ENCODE measurements at places on chromosomes 13 and 19.
A peak's percentile ranks its signal among the peaks of the same experiment; 100 is the strongest.

DNA sequence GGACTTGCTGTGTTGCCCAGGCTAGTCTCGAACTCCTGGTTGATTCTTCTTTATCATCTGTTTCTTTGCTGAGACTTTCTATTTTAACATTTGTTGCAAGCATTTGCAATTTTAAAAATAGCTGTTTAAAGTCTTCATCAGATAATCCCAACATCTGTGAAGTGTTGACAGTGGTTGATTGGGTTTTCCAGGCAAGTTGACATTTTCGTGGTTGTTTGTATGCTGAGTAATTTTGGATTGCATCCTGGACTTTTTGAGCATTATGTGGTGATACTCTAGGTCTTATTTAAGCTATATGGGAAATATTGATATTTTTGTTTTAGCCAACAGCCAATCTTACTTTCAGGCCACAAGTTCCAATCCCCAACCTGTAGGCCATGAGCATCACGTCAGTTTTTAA is 25.1 kb downstream of the AP1M1 start:
- DNase-seq = no peak

DNA sequence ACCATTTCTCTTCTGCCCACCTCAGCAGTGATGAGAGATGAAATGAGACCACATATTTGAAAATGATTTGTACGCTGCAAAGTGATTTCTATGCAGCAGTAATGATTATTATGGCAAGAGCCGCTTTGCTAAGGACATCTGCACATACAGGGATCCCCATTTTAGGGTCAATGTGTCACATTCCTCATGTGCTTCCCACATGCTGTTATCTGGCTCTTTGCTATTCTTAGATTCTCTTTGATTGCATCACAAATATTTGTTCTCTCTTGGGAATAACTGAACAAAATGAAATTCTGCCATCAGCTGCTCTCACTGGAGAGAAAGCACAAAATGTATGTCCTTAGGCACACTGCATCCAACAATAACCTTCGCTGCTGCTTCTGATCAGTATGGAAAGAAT is 209.5 kb upstream of the IPO5 start:
- no peak for DNase-seq

- no peak for DNase-seq
Measured at GRCh38 chr19:3378352-3379150, 12.2 kb downstream of the NFIC start.

- peak; percentile 9 for DNase-seq
Measured at GRCh38 chr13:107867701-107868661, 347.4 kb downstream of the LIG4 start.

- peak; percentile 81 for DNase-seq
Measured at GRCh38 chr19:12140545-12141404, 625 bp upstream of the ZNF20 start.

DNA sequence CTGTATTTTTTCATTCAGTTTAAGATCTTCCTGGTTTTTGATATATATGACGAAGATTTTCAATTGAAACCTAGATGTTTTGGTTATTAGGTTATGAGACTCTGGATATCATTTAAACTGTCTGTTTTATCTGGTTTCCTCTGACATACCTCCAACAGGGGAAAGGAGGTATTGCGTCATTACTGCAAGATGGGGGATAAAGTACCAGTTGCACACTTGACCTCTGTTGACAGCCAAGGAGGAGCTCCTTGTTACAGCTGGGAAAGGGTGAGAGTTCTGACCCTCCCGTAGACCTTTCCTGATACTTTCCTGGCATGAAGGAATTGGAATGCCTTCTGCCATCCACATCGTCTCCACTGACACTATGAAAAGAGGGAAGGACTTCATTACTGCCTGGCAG is 82.0 kb upstream of the SHISA2 start:
- DNase-seq = no peak

GRCh38 chr19:35123573-35123972 is 8.0 kb downstream of the FXYD3 start:
- no peak for DNase-seq

GRCh38 chr19:55437410-55437809 is 5.7 kb downstream of the SHISA7 start:
- no peak for DNase-seq

DNA sequence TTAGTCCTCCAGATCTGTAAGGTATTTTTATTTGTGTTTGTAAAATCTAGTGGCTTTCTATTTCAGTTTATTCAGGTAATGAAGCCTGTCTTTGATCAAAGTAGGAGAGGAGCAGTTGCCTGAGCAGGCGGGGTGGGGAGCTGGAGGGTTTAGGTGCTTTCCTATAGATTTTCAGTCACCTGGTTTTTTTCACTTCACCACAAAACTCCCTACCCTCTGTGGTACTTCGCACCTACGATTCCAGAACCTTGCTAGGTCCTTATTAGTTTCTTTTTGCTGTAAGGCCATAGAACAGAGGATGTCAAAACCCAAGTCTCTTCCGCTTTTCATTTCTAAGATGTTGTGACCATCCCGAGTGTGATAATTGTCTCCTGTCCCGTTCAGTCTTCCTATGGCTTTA is 26.6 kb downstream of the SLAIN1 start:
- DNase-seq = no peak

DNA sequence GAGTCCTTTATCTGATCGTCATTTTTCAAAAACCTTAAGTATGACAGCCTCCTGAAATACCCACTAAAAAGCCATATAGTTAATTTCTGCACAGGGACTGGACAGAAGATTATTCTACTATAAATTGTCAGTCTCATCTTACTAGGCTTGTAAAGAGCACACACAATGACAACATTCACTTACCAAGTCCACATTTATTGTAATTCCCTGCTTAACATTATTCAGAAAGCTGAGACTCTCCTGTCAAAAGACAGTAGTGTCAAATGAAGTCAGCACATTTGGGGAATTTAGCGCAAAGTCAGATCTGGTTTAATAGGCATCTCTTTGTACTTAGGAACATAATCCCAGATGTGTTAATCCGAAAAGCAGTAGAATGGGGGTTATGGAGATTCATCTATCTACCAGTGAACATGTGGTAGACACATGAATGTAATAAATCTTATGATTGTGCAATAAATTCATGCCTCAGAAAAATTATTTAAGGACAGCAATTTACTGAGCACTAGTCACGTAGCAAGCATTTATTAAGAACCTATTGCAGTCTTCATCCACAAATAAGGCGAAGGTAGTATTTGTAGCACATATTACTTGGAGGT is 224.6 kb upstream of the GPC6 start:
- DNase-seq = no peak

GRCh38 chr13:98141509-98142379 is 1.1 kb upstream of the FARP1 start:
- DNase-seq = peak; percentile 1

GRCh38 chr13:111503905-111504695 is 183.7 kb downstream of the TEX29 start:
- no peak for DNase-seq

DNA sequence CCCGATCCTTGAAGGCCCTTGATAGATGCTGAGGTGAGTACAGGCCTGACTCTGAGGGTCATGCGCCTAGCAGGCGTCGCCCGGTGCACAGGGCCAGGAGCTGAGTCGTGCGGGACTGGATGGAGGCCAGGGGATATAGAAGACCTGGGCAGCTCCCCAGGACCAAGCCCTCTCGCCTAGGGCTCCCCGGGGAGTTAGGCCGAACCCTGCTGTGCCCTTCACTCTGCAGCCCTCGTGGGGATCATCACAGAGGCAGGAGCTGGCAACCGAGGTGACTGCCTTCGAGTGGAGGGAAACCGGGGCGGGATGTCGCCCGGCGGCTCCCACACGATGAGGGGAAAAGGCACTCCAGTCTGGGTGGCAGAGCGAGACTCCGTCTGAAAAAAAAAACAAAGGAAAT is 11.7 kb downstream of the CSNK1G2 start:
- no peak for DNase-seq

- no peak for DNase-seq
Measured at GRCh38 chr13:90401150-90401549, 946.3 kb upstream of the MIR17HG start.

- DNase-seq = no peak
Measured at GRCh38 chr13:60327511-60327910, 69.5 kb upstream of the TDRD3 start.

DNA sequence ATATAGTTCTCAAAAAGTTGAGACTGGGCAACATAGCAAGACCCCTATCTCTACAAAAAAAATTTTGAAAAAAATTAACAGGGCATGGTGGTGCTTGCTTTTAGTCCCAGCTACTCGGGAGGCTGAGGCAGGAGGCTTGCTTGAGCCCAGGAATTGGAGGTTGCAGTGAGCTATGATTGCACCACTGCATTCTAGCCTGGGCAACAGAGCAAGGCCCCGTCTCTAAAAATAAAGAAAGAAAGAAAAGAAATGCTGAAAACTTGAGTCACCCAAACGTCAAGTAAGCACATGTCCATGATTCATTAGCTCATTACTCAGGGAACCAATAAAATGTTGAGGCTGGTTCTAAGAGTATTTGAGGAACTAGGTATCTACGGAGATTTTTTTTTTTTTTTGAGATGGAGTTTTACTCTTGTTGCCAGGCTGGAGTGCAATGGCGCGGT is 33.9 kb upstream of the SEMA6B start:
- DNase-seq = no peak

DNA sequence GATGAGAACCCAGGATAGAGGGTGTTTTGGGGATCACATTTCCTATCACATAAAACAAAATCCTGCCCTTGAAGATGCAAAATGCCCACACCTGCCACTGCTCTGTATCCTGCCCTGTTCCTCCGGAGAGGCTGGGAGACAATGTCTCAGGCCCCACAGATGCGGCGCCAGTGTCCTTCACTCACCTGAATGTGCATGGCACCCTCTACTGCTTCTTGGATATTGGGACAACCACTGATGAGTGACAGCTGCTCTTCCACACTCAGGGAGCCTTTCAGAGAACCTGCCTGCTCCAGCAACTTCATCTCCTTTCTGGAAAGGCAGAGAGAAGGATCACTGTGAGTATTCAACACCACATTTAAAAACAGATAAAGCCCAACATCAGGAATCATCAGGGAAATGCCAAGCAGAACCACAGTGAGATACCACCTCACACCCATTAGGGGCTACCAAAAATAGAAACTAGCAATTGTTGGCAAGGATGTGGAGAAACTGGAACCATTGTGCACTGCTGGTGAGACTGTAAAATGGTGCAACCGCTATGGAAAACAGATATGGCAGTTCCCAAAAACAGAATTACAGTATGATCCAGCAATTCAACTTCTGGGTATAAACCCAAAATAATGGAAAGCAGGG is 36.4 kb downstream of the CRYL1 start:
- no peak for DNase-seq

- DNase-seq = no peak
Measured at GRCh38 chr13:40780822-40781401, 8.5 kb upstream of the SLC25A15 start.

DNA sequence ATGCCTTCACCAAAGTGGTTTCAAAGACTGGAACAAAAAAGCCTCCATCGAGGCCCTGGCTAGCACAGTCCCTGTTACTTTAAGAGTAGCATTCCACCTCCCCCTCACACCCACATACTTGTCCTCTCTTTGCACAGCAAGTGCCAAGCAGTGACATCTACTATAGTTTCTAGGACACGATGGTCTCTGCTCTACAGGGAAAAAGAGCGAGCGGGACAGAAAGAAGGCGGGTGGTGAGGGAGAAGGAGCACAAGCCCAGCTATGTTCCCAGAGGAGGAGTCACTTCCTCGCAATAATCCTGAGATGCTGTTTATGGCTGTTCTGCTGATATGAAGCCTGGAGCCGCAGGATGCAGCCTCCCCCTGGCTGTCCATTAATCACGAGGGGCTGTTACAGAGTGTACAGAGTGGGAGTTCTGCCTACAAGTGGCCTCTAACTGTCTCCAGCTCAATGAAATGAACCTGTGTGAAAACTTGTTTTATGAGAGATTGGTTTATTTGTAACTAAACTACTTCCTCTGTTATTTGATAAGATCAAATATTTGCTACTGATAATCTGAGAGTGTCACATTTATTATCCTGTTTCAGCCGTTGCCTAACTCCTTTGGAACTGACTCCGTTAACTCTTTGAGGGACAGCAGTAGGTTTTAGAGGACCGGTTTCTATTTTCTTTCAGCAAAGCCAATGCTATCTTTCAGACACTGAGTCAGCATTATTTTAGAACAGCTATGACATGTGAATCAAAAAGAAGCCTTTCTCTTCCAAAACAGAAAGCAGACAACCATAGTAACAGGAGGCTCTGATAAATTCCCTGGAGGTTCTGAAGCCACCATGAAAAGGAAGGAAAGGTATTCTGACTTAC is 208.0 kb downstream of the SPRY2 start:
- DNase-seq = no peak

DNA sequence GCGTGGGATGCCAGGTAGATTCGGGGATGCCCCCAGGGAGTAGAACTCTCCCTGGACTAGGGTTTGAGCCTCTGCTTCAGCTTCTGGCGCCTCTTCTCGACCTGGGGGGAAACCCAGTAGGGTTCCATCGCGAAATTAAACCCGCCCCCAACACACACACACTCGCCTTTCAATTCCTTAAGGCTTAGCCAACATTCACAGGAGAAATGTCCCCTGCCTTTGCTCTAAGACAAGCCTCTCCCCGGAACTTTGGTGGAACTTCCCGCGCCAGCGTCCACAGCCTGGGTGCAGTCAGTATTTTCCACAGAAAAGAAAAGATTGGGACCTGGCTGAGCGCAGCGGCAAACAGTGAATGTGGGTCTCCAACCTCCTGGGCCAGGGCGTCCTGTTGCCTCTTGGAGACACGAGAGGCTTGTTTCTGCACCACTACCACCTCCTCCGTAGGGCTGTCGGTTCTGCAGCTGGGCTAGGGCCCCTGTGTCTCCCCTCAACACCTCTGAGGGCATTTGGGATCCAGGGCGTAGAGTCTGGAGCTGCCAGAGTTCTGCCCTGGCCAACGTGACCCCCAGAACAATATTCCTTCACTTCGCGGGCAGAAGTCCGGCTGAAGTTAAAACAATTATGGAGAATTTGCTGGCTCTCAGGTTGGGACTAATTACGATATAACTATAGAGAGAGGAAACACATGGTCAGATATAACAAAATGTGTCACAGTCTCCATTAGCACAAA is 3.2 kb downstream of the PDX1 start:
- no peak for DNase-seq

DNA sequence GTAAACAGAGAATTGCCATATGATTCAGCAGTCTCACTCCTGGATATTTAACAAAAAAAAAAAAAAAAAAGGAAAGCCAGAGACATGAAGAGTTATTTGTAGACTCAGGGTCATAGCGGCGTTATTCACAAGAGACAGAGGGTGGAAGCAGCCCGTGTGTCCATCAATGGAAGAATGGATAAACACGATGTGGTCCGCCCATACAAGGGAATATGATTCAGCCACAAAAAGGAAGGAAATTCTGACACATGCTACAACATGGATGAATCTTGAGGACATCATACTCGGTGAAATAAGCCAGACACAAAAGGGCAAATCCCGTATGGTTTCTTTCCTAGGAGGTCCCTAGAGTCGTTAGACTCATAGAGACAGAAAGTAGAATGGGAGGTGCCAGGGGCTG is 14.8 kb downstream of the ACSBG2 start:
- DNase-seq = no peak

Data from activated naive CD8-positive, alpha-beta T cell treated with anti-CD3 and anti-CD28 coated beads for 36 hours (primary cell).